ENCODE measurements at places on chromosomes 7 and 10.
A peak's percentile ranks its signal among the peaks of the same experiment; 100 is the strongest.

GRCh38 chr7:157016352-157017041 lies 6.0 kb upstream of the MNX1 start:
- peak; percentile 49 for DNase-seq

- DNase-seq = no peak
These were observed 287.6 kb downstream of the SORCS3 start for GRCh38 chr10:104928734-104929133.

- DNase-seq = no peak
These were observed 592.7 kb downstream of the TNS3 start for GRCh38 chr7:46989247-46989646.

DNA sequence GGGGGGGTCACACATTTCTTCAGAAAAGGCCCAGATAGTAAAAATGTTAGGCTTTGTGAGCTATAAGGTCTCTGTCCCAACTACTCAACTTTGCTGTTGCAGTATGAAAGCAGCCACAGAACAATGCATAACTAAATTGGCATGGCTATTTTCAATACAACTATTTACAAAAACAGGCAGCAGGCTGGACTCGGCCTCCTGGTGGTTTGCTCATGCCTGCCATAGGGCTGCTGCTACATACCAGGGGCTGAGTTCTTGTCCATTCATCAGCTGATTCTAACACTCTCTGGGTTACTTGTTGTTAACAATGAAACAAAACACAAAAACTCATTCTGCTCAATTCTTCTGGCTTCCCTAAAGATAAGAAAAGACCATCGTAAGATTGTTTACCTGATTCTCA lies 109.4 kb upstream of the ADAM12 start:
- DNase-seq = no peak

- no peak for DNase-seq
These were observed 58.9 kb downstream of the LRGUK start for GRCh38 chr7:134186027-134186426.

- DNase-seq = no peak
These were observed 39.4 kb downstream of the CSGALNACT2 start for GRCh38 chr10:43177595-43177994.

Data from stimulated activated naive B cell treated with anti-CD40 and anti-IgM and Interleukin-4, amounts not matched to agents 10 μg/mL and 1 μg/mL and 100 μg/mL, for 72 hours (primary cell).